T1000 (cell line): ENCODE measurements at places on chromosomes 4 and X.

GRCh38 chrX:55033429-55033828 is 2.7 kb upstream of the ALAS2 start:
- DNase-seq: no peak

GRCh38 chr4:10965196-10965595 is 280.6 kb upstream of the CLNK start:
- no peak for DNase-seq

DNA sequence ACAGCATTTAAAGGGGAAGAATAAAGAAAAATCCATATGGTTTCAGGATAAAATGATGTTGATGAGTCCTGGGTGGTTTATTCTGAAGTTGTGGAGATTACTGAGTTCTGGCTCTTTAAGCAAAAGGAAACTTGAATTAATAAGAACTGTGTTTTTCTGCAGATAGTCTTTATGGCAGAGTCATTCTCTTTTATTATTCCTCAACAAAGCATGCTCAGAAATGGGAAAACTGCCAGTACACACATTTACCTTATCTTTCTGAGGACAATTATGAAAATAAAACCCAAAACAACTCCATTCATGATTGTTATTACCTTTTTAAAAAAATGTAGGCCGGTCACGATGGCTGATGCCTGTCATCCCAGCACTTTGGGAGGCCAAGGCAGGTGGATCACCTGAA is 58.5 kb downstream of the ADD1 start:
- no peak for DNase-seq

DNA sequence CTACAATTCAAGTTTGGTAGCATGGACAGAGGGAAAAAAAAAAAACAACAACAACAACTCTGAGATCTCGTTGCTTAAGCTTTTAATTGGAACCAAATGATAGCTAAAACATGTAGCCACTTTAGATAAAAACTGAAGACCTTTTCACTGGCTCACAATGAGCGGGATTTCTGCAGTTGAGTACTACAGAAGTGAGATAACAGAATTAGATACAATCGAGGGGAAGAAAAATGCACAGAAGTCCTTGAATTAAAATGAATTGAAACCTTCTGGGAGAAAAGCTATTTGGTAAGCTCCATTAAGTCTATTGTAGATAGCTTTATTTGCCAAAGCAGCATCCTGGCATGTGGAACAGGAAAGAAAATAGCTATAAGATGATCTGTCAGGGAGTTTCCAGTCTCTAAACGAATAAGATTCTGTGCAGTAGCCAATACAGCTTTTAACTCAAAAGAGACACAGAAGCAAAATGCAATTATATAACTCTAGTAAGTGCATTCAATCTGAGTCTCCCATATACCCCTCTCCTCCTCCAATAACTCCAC is 248.5 kb downstream of the ENOX2 start:
- no peak for DNase-seq

DNA sequence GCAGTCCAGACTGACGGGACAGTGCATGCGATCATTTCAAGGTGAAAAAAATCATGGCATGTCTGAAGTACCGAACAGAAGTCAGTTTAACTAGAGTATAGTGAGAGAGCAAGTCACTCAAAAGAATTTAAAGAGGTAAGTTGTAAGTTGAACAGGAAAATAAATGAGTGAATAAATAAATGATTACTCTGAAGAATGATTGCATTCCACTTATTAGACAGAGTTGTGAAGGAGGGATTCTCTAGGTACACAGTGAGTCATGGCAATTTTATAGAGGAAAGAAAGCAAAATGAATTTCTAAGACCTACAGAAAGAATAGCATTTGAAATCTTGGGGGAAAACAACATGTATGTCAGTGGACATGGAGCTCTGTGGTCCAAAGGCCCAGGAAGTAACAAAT is 37.1 kb upstream of the SLC7A11 start:
- DNase-seq: no peak

GRCh38 chrX:135373357-135373756 is 48.4 kb upstream of the SMIM10L2A start:
- no peak for DNase-seq

DNA sequence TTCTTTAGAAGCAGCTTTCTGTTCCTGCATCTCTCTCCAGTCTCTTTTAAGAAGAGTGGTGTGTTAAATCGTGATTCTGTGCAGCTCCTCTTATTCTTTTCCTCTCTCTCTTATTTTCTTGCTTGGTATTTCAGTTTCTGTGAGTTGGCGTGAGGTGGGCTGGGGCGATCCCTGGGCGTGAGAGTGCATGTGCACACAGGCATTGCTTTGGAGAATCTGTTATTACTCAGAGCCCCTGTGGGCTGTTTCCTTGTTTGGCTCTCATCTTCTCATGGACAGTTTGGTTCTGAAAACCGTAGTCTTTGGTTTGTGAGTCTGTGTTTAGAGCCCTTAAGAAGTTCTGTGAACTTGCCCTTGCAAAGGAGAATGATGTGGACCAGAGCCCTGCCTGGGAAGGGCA is 97.2 kb upstream of the CLNK start:
- no peak for DNase-seq

GRCh38 chr4:19879330-19879729 is 372.4 kb upstream of the SLIT2 start:
- no peak for DNase-seq

- DNase-seq: no peak
Measured at GRCh38 chr4:8637456-8637984, 45.0 kb downstream of the CPZ start.

- DNase-seq: no peak
Measured at GRCh38 chr4:9899306-9900055, 118.0 kb downstream of the DRD5 start.

DNA sequence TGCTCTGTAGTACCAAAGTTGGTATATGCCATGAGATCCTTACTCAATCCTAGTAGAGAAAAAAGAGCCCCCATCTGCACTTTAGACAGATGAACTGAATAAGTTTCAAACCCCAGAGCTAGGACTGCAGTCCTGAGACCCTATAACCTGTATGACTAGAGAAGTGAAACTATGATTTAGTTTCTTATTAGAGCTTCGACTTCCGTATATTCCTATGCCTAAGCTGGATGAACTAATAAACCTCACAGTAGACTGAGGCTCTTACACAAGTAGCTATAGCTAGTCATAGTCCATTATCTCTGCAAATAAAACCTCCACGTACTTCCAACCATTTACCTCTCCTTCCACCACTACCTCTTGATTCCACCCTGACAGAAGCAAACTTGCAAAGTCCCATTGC is 6.3 kb upstream of the OTUD4 start:
- DNase-seq: no peak

- no peak for DNase-seq
Measured at GRCh38 chr4:35700663-35701062, 543.7 kb downstream of the ARAP2 start.

GRCh38 chr4:140163029-140163810 is 9.2 kb upstream of the MAML3 start:
- DNase-seq: no peak

GRCh38 chrX:119488749-119489148 is 20.5 kb downstream of the SLC25A5 start:
- no peak for DNase-seq

GRCh38 chr4:160020804-160021203 is 917.9 kb downstream of the RAPGEF2 start:
- DNase-seq: no peak

- no peak for DNase-seq
Measured at GRCh38 chr4:108885211-108885610, 122.4 kb upstream of the ETNPPL start.

GRCh38 chr4:106659371-106659770 is 290.8 kb upstream of the GIMD1 start:
- no peak for DNase-seq
